ENCODE measurements at places on chromosomes 12 and 14. TPM values are rescaled to one million over a fixed set of nuclear protein-coding genes. Genes with fewer than 3 reads are reported as not detected.
A peak's percentile ranks its signal among the peaks of the same experiment; 100 is the strongest.

GRCh38 chr12:116878567-116879508, 2.4 kb downstream of the HRK start:
- DNase-seq: no peak

DNA sequence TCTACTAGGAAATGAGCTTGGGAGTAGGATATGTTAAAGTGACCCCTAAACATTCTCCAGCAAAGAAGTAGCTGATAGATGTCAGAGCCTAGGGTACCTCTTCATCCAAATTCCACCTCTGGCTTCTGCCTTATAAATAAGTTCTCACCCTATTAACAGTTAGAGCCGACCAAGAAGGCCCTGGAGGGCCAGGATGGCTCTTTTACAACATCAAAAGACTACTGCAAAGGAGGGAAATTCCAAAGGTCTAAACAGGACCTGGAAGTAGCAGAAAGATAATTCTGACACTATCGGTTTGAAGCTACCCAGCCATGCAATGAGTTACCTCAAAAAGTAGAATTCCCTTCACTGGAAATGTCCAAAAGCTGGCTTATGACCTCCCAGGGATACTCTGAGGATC, 90.0 kb downstream of the PPM1H start:
- DNase-seq: no peak

CHPT1 gene
- 53.7 TPM for total RNA-seq

DNA sequence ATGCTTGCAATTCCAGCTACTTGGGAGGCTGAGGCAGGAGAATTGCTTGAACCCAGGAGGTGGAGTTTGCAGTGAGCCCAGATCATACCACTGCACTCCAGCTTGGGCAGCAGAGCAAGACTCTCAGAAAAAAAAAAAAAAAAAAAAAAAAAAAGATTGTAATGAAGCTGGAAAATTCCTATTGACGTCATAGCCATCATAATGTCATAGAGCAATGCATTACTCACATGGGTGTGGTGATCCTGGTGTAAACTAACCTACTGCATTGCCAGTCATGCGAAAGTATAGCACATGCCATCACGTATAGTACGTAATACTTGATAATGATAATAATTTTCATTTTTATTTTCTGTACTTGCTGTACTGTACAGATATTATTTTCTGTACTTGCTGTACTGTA, 42.7 kb upstream of the NID2 start:
- peak; percentile 26 for DNase-seq

Data from A172 (cell line).